Thyroid gland (tissue), 4 donors: ENCODE measurements at places on chromosomes 4 and X. TPM values are rescaled to one million over a fixed set of nuclear protein-coding genes. Genes with fewer than 3 reads are reported as not detected.
A peak's percentile ranks its signal among the peaks of the same experiment; 100 is the strongest.

DNA sequence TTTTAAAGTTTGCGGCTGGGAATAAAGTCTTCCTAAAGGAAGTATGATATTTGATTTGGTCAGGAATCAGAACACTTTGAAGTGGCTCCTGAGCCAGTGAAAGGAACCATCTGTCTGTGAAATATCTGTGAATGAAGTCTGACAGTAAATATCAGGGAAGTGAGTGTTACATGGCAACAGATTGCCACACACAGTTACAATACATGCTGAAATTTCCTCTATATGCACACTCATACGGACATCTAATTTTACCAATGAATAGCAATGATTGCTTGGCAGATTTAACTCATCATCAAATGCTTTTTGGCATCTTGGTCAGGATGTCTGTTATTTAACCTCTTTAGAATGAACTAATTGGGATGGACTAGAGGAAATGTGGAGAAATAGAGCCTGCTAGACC is 1023.8 kb downstream of the FAT4 start:
- DNase-seq: no peak

DNA sequence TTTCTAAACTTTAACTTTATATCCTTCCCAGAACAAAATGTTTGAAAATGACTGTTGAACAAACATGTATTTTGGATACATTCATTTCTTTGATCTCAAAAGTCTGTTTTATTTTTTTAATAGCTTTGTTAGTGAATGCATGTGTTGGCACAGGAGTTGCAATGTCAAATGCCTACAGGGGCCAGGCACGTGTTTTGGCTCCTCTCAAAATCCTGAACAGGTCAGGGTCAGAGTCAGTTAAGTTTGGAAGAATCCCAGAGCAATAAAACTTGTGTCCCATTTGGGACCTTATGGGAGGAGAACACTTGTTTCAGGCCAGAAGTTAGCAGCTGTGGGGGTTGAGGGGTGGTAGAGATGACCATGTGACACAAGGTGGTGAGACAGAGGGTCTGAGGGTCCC is 29.0 kb upstream of the CCDC110 start:
- no peak for DNase-seq

DNA sequence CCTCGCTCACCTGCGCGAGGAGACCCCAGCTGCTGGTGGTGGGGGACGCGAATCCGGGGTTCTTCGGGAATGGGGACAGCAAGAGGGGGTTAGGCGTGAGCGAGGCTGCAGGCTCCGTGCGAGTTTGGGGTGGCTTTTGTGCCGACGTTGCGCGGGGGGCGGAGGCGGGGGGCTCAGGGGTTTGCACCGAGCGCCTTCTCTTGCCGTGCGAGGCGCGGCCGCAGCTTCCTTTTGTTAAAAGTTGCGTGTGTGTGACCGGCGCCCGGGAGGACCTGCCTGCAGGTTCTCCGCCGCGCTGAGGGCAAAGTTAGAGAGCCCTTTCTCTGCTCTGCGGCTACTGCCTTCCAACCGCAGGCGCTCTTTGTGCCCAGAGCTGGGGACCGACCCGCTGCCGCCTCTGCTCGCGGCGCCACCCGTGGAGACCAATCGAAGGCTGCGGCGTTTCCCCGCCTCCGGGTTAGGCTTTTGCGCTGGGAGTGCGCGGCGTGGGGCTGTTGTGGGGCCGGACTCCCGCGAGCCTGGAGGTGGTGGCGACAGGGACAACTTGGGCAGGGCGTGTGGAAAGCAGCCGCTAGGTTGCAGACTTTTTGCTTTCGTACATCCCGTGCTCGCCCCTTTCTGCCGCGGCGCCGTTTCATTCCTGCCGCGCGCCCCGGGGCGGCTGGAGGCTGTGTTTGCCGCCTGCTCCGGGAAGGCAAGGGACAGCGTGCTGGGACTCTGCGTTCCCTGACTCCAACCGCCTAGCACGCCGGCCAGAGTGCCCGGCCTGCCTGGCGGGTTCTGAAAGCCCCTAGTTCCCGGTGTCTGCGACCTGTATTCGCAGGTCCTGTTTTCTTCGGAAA is 716 bp downstream of the KIT start:
- DNase-seq: peak; percentile 80

DNA sequence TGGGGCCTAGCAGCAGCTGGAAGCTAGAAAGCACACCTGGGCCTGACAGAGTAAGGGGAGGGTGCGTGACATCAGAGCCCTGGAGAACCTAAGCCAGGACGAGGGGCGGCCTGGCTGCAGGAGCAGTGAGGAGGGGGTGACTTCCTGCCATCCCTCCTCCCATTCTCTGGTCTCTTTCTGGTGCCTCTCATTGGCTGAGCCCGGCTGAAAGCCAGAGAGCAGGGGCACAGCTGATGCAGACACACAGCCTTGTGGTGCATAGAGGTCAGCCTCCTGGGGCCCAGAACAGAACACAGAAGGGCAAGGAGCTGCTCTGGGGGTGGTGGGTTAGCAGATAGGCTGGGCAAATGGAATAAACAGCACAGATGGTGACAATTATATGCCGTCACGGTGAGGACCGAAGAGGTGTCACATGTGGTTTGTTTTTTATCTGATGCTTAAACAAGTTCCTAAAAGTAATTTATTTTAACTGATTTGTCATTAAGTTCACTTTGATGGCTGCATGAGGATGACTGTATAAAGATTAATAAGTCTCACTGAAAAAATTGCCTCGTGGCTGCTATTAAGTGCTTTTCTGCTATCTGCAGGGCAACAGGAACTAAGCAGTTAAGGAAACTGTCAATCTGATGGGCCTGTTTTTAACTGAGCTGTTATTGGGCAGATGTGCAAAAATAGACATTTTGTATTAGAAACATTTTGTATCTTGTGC is 102.0 kb downstream of the FNIP2 start:
- DNase-seq: no peak

- DNase-seq: no peak
Measured at GRCh38 chr4:7971159-7971631, 31.5 kb upstream of the AFAP1 start.

DNA sequence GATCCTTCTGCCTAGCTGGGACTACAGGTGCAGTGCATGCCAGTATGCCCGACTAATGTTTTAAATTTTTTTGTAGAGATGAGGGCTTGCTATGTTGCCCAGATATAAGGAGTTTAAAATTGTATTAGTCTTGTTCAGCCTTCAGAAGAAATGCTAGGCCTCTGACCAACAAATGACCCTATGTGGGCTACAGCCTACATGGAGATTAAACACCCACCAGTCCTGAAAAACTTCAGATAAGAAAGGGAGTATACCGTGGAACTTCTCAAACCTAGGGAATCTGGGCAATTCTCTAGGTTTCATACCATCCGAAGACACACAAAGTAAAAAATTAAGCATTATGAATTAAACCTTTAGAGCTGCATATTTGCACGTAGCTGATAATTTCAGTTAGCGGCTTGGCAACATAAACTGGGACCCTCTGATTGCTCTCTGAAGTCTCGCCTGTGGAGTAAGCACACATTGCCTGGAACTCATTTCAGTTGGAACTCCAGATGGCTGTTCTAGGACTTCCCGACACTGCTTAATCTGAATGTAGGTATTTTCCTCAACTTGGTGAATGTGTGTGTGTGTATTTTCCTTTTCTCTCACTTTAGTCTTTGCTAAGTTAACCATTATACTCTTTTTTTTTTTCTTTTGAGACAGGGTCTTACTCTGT is 33.0 kb downstream of the MOB1B start:
- DNase-seq: no peak

DNA sequence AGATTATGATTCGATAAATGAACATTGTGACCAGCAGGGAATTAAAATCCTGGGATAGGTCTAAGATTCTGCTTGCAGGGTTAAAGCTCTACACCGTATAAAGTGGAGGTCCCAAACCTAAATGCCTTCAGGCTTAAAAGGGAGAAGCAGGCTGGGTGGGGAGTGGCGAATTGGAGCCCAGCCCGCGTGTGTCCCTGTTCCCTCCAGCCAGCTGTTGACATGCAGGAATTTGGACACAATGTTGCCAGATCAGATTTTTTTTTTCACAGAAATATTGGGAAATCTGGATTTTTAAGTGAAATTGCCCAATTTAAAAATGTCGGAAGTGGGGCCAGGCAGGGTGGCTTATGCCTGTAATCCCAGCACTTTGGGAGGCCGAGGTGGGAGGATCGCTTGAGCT is 60.5 kb downstream of the ELF4 start:
- DNase-seq: no peak

GRCh38 chr4:80471756-80472155 is 136.2 kb downstream of the CFAP299 start:
- peak; percentile 78 for DNase-seq

GRCh38 chrX:28847423-28847822 is 260.2 kb downstream of the IL1RAPL1 start:
- DNase-seq: no peak

DNA sequence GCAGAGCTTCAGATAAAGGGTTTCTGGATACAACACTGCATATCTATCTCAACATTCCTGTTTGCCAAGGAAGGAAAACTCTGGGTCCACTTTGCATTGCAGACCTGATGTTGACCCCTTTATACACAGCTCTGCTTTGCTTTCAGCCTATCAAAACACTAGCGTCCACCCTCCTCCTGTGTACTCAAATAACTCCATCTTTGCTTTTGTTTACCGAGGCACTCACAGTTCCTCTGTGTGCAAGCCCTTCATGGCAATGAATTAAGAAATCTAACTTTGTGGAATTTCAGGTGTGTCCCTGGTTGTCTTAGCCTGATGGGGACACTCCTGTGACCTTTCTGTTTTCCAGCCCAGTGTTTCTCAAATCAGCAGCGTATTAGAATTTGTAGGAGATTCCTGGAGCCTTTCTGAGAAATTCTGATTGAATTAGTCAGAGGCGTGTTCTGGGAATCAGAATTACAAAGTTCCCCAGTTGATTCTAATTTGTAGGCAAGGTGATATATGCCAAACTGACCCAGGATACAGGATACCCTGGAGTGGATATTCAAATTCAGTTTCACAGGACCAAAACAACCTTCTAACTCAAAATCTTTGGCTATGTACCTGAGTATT is 68.6 kb downstream of the DTHD1 start:
- peak; percentile 22 for DNase-seq

DNA sequence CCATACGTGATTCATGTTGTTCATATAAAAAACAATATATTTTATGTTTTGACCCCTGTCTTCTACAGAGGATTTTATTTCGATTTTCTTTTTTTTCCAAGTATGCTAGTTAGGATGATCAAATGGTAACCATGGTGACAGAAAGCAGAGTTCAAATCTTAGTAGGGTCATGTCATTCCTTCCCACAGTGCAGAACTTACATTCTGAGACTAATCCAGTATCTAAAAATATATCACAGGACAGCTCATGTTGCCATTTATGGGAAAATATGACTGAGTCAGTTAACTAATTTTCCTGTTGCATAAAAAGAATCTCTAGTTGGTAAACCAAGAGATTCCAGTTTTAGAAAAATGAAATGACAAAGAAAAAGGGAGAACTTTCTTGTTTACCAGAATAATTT is 209.5 kb downstream of the PARM1 start:
- no peak for DNase-seq

GRCh38 chr4:142036795-142037583 is 400.6 kb downstream of the IL15 start:
- DNase-seq: no peak

- no peak for DNase-seq
Measured at GRCh38 chr4:171348090-171348489, 465.1 kb upstream of the GALNTL6 start.

- DNase-seq: peak; percentile 3
Measured at GRCh38 chrX:78321809-78322208, 5.6 kb downstream of the CYSLTR1 start.

- DNase-seq: no peak
Measured at GRCh38 chr4:142817442-142817841, 28.7 kb downstream of the INPP4B start.

ATP6AP2 gene
- 287 TPM for total RNA-seq

GRIA2 gene
- total RNA-seq: not detected

FAM47E gene
- 10.6 TPM for total RNA-seq

NHSL2 gene
- 5.5 TPM for total RNA-seq

HSD17B11 gene
- total RNA-seq: 147 TPM

TREX2 gene
- 0.40 TPM for total RNA-seq

RAP2C gene
- 13.6 TPM for total RNA-seq
